ENCODE measurements at places on chromosomes 4 and X. TPM values are rescaled to one million over a fixed set of nuclear protein-coding genes. Genes with fewer than 3 reads are reported as not detected.

DNA sequence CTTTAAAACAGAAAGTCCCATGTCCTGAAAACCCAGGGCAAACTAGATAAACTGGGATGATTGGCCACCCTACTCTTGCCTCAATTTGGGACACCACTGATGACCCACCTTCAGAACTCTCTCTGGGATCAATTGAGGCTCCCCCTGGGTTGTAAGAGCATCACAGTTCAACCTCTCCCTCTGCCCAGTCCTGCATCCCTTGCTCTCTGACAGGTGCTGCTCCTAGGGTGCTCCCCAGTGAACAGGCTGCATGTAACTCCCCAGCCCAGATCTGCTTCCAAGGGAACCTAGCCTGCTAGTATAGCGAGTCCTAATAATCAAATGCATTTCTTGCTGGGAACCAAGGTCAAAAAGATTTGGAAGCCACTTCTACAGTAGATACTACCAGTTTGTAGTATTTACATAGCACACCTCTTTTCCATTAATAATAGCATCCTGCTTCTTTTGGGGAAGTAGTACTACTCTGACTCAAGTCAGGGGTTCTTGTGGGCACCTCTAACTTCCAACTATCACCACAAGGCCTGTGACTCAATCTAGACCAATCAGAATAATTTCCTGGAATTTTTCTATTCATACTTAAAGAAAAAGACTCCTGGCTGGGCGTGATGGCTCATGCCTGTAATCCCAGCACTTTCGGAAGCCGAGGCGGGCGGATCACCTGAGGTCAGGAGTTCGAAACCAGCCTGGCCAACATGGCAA, 42.1 kb upstream of the SPINK2 start:
- no peak for DNase-seq

GRCh38 chr4:182748949-182749348, 168.2 kb downstream of the DCTD start:
- DNase-seq = no peak

DNA sequence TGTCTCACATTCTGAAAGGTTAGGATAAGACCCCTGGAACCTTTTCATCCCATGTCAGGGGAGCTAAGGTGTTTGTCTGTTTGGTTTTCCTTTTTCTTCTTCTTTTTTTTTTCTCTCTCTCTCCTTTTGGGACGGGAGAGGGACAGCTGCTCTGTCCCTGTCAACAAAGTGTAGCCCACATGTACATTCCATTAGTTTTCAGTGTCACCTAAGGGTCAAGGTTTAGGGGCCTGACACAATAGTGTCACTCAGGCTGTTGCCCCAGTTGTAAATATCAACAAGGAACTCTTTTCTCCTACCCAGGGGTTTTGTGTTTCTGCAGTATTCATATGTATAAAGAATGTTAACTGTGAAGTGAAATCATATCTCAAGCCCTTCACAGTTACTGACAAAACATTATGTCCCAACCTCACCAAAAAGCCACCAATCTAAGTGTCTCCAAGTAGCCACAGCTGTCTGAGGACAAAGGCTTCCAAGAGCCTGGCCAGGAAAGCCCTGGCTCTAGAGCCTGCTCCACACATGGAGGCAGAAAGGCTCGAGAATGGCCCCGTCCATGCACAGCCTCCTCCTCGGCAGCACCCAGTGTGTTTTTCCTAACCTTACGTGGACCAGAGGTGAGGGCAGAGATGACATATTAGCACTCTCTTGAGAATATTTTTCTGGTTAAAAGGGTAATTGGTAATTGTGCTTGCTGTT, 9.4 kb downstream of the IRF2 start:
- no peak for DNase-seq

- DNase-seq = no peak
Measured at GRCh38 chrX:139222511-139223200, 307.9 kb upstream of the F9 start.

DNA sequence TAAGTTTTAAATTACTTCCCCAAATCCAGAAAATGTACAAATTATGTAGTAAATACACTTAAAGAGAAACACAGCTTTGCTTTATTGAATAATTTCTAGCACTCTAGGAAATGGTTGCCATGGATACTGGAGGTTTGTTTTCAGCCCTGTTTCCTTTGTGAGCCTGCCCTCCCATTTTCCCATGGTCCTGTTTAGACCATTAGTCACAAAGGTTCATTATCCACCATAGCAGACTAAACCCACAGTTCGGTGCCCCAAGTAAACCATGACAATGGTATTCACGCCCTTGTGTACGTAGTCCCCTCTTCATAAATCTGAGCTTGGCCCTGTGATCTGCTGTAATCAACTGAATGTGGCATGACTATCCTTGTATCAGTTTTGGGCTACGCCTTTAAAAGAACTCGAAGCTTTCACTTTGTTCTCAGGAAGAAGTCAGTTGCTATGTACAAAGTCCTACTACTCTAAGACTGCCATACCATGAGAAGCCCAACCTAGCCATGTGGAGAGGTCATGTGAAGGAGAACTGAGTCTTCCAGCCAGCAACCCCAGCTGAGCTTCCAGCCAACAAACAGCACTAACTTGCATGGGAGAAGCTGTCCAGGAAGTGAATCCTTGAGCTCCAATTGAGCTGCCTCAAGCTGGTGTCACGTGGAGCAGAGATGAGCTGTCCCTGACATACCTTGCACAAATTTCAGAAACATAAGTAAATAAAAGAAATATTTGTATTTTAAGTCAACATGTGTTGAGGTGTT, 300.4 kb downstream of the LDB2 start:
- no peak for DNase-seq

DNA sequence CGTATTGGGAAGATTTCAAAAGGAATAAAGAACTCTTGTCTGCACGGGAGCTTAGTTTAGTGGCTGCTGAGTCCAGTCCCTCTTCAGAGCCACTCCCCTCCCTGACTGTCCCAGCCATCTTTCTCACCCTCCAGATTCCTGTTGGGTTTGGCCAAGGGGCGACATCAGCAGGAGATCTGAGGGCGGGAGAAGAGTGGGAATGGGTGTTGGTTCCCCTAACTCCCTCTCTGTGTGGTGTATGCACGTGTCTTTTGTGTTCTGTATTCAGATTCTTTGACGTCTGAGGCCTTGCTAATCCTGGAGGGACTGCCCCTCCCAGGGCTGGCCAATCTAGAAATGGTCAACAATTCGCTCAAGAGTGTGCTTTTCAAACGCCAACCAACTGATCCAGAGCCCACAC, 37.4 kb downstream of the CYTL1 start:
- no peak for DNase-seq

DNA sequence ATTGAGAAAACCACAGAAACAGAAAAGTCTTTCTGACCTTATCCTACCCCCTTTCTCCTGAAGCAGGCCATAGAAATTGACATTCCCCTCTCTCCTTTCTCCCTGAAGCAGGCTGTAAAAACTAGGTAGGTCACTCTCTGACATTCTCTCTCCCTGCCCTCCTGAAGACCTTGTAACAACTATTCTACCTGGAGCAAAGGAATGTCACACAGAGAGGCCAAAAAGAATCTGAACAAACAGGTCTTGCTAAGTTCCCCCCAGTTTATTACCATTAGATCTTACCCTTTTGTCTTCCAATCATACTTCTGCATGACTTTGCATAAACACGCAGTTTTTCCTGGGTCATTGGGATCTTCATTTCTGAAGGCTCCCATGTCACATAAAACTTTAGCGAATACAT, 198.3 kb upstream of the GYPA start:
- DNase-seq = no peak

The SRD5A3 gene
- total RNA-seq = 8.3 TPM

The TEX13B gene
- not detected for total RNA-seq

Measured in Right ventricle myocardium superior (tissue), 1 donor.